ENCODE measurements at places on chromosomes 7 and 10. TPM values are rescaled to one million over a fixed set of nuclear protein-coding genes. Genes with fewer than 3 reads are reported as not detected.

The SHOC2 gene
- polyA plus RNA-seq, result 41.3 TPM

The WDFY4 gene
- polyA plus RNA-seq, result 3.3 TPM

The SLC16A9 gene
- 35.4 TPM for polyA plus RNA-seq

The TLX1 gene
- polyA plus RNA-seq, result 0.33 TPM

The PHYHIPL gene
- polyA plus RNA-seq, result 251 TPM
